ENCODE measurements at places on chromosomes 6 and 20. TPM values are rescaled to one million over a fixed set of nuclear protein-coding genes. Genes with fewer than 3 reads are reported as not detected.

The NHLRC1 gene
- total RNA-seq: 1.3 TPM

The TMEM244 gene
- not detected for total RNA-seq

The FRMD1 gene
- total RNA-seq: not detected

The BPI gene
- not detected for total RNA-seq

The PSORS1C1 gene
- total RNA-seq: 3.7 TPM

The CDH22 gene
- 0.09 TPM for total RNA-seq

The FKBP1C gene
- 2.2 TPM for total RNA-seq

The RBM24 gene
- total RNA-seq: 10.3 TPM

The NTSR1 gene
- total RNA-seq: 0.16 TPM
